Activated naive CD4-positive, alpha-beta T cell treated with anti-CD3 and anti-CD28 coated beads for 36 hours (primary cell): ENCODE measurements at places on chromosomes 2 and 18. TPM values are rescaled to one million over a fixed set of nuclear protein-coding genes. Genes with fewer than 3 reads are reported as not detected.

The HNRNPA3 gene
- 340 TPM for total RNA-seq

DNA sequence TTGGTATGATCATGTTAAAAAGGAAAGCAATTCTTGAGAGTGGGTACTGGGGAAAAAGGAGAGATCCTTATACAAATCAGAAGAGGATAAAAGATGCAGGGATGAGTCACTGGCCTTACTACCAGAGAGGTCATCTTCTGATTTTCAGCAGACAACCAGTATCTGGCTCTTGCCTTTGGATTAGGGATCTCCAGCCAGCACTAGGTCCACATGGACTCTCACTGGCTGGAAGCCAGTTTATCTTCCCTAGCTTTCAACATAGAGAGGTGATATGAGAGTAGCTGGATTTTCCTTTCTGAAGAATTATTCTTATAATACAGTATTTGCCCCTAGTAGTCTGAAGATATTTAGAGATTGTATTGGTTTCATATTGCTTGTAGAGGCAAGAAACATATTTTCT is 30.2 kb downstream of the CERKL start:
- no peak overlapping the region for H3K27ac ChIP-seq
- H3K36me3 ChIP-seq, result no peaks in the 10 kb centered on the region

DNA sequence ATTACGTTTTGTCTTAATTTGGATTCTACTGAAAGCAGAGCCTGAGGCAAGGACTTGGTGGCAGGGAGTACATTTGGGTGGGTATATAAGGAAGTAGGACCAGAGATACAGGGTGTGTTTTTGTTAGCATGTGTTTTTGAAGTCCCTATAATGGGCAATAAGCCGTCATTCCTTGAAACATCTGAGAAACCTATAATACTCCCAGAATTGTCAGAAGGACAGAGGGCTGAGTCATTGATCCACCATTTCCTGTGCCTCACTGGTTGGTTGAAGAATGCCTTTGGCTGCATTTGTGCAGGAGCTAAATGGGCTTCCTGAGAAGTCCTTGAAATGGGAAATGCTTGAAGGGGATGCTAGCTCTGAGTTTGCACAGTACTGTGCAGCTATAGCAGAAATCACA is 281.8 kb upstream of the ZEB2 start:
- H3K36me3 ChIP-seq, result no peaks in the 10 kb centered on the region
- no peak for DNase-seq
- H3K27ac ChIP-seq, result no peak overlapping the region
- H3K4me1 ChIP-seq, result no peaks in the 10 kb centered on the region
- H3K27me3 ChIP-seq, result no peaks in the 10 kb centered on the region
- no peak overlapping the region for H3K4me3 ChIP-seq

The ZNF396 gene
- total RNA-seq, result 0.74 TPM

DNA sequence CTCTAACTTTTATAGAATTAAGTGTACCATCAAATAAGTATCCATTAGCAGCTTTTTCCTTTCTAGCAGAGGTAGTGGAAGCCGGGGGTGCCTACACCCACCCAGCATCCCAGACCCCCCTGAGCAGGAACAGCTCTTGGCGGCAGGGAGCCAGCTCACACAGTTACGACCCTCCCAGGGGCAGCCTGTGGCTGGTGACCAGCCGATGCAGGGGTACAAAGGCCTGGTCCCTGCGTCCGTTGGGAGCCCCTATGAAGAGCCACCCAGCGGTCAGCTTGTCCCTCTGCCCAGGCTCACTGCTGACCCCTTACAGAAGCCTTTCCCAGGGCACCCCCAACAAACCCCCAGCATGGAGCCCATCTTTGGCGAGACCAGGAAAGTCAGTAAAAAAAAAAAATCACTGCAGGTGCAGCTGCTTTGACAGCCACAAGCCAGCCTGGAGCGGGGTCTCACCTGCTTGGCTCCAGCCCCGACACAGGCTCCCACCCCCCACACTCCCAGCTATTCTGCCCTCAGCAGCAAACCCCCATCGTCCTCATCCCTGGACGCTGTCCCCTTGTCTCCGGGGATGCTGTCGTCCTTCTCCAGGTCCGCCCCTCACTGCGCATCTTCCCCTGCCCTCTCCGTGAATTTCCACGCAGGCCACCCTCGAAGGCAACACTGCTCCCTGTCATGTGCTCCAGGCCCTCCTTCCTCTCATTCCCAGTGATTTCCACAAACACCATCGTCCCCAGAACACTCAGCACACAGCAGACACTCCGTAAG is 43.1 kb downstream of the GPC1 start:
- no peak for DNase-seq
- H3K27me3 ChIP-seq, result no peaks in the 10 kb centered on the region

GRCh38 chr2:8669157-8669817 is 12.6 kb upstream of the ID2 start:
- DNase-seq, result no peak
- peaks cover 6% of the 10 kb centered on the region for H3K27me3 ChIP-seq
- peaks cover 7% of the 10 kb centered on the region for H3K4me1 ChIP-seq
- H3K4me3 ChIP-seq, result no peak overlapping the region
- H3K36me3 ChIP-seq, result peaks cover 5% of the 10 kb centered on the region
- H3K27ac ChIP-seq, result no peak overlapping the region

The WDFY1 gene
- 39.9 TPM for total RNA-seq

GRCh38 chr2:10238396-10238795 is 64.3 kb upstream of the HPCAL1 start:
- no peak overlapping the region for H3K27ac ChIP-seq
- H3K4me1 ChIP-seq, result peaks cover under 1% of the 10 kb centered on the region
- H3K27me3 ChIP-seq, result no peaks in the 10 kb centered on the region
- no peaks in the 10 kb centered on the region for H3K36me3 ChIP-seq

GRCh38 chr2:133562558-133562957 is 5.7 kb downstream of the NCKAP5 start:
- H3K4me3 ChIP-seq, result no peak overlapping the region
- H3K36me3 ChIP-seq, result no peaks in the 10 kb centered on the region
- no peak for DNase-seq
- H3K27me3 ChIP-seq, result peaks cover 12% of the 10 kb centered on the region
